CD4-positive, alpha-beta T cell (primary cell): ENCODE measurements at places on chromosomes 3 and 15.

DNA sequence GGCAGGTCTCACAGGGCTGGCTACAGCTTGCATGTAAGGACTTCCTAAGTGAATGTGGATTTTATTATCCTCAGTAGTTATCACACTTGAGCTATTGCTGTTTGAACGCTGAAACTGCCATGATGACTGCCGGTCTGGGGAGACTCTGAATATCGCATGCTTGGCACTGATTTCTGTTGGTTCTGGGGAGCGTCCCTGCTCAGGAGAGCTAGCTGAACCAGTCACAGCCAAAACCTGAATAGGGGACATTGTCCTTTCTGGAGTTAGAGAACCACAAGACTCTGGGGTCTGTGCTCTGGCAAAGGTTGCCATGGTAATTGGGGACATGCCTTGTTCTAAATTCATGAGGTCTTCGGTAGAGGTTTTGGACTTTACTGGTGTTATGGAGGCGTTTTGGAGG lies 30.8 kb downstream of the CMSS1 start:
- no peak for DNase-seq

DNA sequence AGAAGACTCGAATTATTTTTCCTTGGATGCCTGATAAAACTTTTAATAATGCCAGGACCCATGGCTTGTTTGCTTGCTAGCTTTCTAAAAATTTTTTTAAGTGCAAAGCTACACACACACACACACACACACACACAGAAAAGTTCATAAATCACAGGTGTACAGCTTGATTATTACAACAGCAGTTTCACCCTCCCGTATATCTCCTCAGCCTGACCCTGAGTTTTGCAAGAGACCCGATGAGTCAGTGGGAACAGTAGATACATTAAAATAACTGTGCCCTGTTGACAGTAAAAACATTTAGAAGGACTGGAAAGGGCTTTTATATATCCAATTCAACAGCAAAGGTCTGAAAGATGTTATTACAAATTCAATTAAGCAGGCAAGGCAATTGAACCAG lies 46.7 kb downstream of the EMC4 start:
- no peak for DNase-seq

DNA sequence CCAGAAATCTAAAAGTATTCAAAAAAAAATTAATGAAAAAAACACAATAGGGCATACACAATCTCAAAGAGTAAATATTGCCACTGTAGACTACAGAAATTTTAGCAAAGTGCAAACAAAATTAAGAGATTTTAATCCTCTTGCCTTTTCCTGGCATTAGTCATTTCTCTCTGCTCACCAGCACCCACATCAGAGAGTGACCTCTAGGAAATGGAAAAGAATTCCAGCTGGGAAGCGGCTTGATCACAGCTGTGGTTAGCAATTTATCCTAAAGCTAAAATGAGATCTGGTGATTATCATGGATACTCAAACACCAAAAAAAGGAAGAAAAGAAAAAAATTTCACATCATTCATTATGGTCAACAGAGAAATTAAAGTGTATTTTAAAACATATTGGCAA lies 7.5 kb downstream of the CSNK1G1 start:
- DNase-seq = no peak

GRCh38 chr3:140170612-140171011 lies 235.6 kb downstream of the CLSTN2 start:
- DNase-seq = no peak
